Fibroblast of gingiva (primary cell): ENCODE measurements at places on chromosomes 16 and 17.
A peak's percentile ranks its signal among the peaks of the same experiment; 100 is the strongest.

GRCh38 chr17:64326420-64327054 is 63.5 kb upstream of the TEX2 start:
- DNase-seq, result peak; percentile 99

DNA sequence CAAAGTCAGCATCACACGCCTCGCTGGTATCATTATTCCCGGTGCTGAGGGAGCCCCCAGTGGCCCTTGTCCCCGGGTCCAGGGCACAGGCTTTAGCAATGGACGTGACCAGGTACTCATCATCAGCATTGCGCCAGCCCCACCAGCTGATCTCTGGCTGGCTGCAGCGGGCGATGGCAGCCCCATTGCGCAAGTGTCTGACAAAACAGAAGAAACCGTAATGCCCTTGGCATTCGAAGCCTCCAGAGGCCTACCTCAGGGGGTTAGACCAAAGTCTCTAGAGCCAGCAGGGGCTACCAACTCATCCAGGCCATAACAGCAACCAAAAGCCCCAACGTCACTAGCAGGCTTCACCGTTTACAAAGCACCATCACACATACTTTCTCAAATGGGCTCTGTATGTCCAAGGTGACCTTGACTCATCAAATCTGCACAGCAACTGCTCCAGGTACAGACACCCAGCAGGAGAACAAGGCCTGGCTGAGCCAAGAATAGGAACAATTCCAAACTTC is 7.3 kb downstream of the MTMR4 start:
- DNase-seq, result peak; percentile 50

- DNase-seq, result no peak
Measured at GRCh38 chr16:22663389-22664064, 150.4 kb upstream of the HS3ST2 start.

GRCh38 chr16:27324851-27325301 is 11.1 kb downstream of the IL4R start:
- DNase-seq, result no peak

GRCh38 chr17:8109661-8110455 is 8.5 kb downstream of the ALOXE3 start:
- no peak for DNase-seq

- no peak for DNase-seq
Measured at GRCh38 chr16:22328081-22328725, 31.0 kb downstream of the POLR3E start.

- no peak for DNase-seq
Measured at GRCh38 chr17:42979511-42980273, at the start of gene PTGES3L. Gene PTGES3L, minus strand, starts transcription at chr17:42980080. Its CDS starts 27 bp downstream, at chr17:42980053.

GRCh38 chr17:56939869-56940484 is 20.9 kb downstream of the COIL start:
- peak; percentile 37 for DNase-seq

DNA sequence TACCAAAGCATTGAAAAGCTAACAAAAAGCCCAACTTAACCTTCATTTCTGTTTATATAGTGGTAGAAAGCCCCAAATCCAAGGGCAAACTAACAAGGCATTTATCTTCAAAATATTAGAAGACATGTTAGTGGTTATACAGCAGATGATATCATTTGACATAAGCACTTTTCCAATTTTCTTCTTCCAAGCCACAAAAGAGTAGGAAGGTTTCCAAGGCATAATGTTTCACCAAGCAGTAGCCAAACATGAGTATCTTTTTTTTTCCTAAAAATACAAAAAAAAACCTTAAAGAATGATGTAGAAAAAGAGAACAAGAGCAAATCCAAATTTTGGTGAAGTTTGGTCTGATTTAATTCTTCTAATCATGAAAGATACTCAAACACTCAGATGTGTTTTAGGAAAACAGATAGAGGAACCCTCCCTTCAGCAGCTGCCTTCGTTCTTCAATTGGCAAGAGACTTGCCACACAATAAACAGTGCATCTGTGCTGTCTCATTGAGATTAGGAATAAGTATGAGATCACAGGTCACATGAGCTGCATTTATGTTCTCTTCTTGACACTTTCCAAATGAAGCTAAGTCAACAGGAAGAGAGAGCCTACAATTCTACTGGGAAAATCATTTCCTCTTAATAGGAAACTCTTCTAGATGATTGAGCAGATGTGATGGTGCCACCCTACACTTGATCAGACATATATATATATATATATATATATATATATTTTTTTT is 106.7 kb downstream of the TTC19 start:
- DNase-seq, result peak; percentile 80

DNA sequence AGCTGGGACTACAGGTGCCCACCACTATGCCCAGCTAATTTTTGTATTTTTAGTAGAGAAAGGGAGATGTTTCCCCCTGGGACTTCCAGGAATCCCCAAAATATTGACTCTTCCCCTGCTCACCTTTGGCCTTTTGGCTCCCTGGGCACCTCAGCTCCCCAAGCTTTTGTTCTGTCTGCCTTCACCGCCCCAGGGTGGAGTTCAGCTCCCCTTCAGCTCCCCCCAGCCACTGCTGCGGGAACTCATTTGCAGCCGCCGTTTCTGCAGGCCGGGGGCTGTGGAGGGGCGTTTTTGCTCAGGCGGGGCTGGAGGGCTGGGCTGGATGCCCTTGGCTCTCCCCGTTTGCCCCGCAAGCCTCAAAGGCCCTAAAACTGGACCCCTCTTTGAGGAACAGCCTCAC is 47.9 kb downstream of the CRISPLD2 start:
- no peak for DNase-seq

GRCh38 chr16:59021751-59022150 is 287.6 kb upstream of the GOT2 start:
- DNase-seq, result no peak

DNA sequence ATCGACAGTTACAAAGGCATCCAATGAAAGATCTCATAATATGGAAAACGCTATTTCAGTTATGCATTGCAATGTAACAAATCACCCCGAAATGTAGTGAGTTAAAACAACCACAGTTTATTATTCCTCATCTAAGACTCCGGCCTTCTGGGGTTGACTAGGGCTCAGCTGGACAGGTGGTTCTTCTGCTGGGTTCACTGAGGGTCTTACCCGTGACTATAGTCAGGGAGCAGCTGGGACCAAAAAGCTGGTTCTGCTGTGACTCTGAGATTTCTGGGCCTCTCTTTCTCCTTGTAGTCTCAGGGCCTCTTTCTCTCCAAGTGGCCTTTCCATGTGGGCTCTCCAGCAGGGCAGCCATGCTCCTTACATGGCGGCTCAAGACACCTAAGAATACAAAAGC is 196.0 kb downstream of the IRX3 start:
- no peak for DNase-seq

GRCh38 chr17:75078284-75079022 is 9.3 kb upstream of the SLC16A5 start:
- peak; percentile 63 for DNase-seq

GRCh38 chr17:35064516-35065215 is 1.2 kb upstream of the RFFL start:
- no peak for DNase-seq

- no peak for DNase-seq
Measured at GRCh38 chr16:16150878-16151152, 72.5 kb downstream of the ABCC6 start.

DNA sequence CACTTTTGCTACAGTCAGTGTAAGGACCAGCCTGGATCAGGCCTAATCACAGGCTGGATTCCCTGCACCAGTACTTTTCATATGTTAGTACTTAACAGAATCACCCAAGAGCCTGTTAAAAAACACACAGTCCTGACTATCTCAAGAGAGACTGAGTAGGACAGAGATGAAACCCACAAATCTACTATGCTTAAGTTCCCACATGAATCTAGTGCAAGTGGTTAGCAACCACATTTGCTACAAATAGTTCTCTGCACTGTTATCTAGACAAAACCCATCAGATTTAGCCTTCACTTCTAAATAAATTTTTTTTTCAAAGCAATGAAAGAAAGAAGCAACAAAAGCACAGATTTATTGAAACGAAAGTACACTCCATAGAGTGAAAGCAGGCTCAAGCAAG is 38.9 kb downstream of the SSH2 start:
- no peak for DNase-seq

DNA sequence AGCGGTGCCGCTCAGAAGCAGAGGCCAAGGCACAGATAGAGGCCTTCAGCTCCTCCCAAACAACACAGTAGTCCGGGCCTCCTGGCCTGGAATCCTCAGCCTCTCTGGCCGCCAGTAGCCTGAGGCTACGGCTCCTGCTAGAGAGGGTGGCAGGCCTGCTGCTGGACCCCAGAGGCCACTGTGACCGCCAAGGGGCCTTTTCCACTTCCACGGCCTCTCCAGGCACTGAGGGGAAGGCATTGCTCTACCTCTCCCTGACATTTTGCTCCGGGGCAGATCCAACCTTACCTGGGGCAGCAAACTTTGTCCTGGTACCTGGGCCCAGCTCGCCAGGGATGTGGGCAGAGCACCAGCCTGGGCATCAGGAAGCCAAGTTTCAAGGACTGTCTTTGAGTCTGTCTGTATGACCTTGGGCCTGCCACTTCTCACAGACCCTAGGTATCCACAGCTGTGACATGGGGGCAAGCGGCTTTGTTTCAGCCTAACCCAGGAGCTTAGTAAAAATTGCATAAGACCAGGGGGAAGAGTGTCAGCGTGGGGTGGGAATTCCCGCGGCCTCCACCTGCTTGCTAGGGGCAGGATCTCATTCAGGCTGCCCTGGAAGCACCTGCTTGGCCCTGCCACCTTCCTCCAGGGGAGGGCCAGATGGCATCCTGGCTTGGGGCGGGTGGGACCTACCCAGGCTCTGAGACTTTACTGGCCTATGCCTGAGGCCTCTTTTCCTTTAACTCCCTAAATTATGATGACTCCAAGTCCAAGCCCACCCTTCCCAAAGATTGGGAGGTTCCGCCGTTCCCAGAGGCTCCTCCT is 33.2 kb downstream of the ADGRG5 start:
- no peak for DNase-seq

- DNase-seq, result no peak
Measured at GRCh38 chr16:50193594-50193993, 40.5 kb downstream of the TENT4B start.

GRCh38 chr17:39777534-39778365 is 40.0 kb downstream of the GRB7 start:
- DNase-seq, result no peak

DNA sequence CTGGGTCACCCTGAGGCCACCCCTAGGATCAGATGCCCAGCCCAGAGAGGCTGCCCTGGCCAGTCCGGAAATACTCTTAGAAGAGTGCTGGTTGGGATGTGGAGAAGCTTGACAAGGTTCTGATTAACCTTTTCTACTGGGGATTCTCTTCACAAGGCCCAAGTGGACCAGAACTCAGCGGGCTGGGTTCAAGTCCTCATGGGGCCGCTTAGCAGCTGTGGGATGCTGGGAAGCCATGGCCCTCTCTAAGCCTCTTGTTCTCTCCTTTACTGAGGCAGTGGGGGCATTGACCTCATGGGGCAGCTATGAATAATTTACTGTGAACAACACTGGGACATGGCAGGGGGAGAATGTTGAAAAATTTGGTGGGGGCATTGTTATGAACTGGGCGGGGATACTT is 92.8 kb downstream of the CYLD start:
- no peak for DNase-seq

- no peak for DNase-seq
Measured at GRCh38 chr16:30375864-30376263, 1.3 kb downstream of the MYL11 start.

- no peak for DNase-seq
Measured at GRCh38 chr16:4709481-4709880, 16.1 kb downstream of the NUDT16L1 start.

DNA sequence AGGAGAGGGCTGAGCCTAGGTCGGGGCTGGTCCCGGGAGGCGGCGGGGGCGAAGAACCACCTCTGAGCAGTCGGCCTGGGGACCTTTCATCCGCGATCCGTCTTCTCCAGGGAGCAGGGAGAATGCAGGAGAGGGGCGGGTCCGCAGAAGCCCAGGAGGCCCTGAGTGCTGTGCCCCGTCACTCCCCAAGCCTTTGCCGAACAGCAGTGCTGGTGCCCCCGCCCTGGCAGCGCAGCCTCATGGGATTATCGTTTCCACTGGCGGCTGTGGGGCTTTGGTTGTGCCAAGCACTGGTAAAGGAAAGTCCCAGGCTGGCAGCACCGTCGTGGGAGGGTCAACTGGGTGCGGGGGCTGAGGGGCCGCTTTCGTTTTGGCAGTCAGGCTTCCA is 631 bp downstream of the TBL3 start:
- DNase-seq, result no peak

DNA sequence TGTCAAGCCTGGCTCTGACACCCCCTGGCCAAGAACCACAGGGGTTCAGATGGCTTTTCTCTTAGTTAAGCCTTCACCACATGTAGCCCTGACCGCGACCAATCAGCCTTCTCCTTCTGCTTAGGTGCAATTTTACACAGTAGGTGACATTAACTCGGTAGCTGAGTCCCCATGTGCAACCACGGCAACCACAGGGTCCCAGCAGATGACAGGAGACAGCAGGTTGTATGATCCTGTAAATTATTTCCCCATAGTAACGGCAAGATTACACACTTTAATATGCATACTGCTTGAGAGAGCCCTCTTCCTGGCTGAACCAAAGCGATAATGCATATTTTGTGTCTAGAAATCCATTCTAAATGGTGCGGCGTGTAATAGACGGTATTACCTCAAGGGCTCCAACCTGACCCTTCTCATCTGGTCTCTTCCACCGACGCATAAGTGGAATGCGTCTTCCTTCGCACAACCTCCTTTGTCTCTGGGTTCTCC is 458.7 kb upstream of the ZFHX3 start:
- no peak for DNase-seq

DNA sequence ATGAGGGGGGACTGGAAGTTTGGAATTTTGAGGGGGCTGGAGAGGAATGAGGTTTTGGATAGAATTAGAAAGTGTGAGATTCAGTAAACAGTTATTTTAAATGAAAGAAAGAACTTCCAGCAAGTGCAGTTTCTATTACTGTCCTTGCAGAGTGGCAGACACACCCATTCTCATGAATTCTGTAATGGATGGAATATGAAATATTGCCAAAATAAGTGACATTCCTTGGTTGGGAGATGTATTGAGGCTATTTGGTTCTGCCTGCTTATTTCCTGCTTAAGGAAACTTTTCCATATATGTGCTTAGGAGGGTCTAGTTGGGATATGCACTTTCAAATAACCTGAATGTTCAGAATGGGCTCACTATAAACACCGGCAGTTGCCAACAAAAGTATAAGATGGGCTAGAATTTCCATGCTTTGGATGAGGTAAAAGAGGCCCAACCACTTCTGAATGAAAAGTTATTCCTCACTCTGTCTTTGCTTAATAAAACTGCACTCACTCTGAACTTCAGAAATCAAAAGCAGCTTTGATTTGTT is 434.4 kb downstream of the CA10 start:
- DNase-seq, result no peak

DNA sequence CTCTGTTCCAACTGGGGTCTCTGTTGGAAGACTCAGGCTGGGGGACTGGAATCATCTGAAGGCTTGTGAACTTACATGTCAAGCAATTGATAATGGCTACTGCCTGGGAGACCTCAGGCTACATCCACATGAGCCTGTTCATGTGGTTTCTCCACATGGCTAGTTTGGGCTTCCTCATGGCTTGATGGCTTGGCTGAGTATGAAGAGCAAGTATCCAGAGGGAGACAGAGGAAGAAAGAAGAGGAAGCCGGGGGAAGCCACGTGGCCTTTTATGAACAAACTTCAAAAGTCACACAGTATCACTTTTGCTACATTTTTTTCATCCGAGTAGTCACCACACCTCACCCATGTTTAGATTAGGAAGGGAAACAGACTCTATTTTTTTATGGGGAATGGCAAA is 158.9 kb downstream of the TRIM37 start:
- no peak for DNase-seq
